ENCODE measurements at places on chromosomes 3 and 15. TPM values are rescaled to one million over a fixed set of nuclear protein-coding genes. Genes with fewer than 3 reads are reported as not detected.

- DNase-seq, result peak; percentile 56
Measured at GRCh38 chr3:107271787-107272387, 105.4 kb upstream of the CCDC54 start.

- DNase-seq, result peak; percentile 83
Measured at GRCh38 chr3:12224181-12225147, 64.4 kb upstream of the PPARG start.

GRCh38 chr3:65303431-65303830, 615.6 kb upstream of the ADAMTS9 start:
- peak; percentile 43 for DNase-seq

GRCh38 chr3:176097027-176097426, 1100.3 kb downstream of the TBL1XR1 start:
- no peak for DNase-seq

GRCh38 chr15:85274315-85275050, 105.9 kb upstream of the AKAP13 start:
- DNase-seq, result no peak

DNA sequence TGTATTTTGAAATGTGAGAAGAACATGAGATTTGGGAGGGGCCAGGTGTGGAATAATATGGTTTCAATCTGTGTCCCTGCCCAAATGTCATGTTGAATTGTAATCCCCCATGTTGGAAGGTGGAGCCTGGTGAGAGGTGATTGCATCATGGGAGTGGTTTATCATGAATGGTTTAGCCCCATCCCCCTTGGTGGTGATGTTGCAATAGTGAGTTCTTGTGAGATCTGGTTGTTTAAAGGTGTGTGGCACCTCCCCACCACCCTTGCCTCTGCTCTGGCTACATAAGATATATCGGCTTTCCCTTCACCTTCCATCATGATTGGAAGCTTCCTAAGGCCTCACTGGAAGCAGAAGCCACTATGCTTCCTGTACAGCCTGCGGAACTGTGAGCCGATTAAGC, 23.9 kb upstream of the TMEM108 start:
- DNase-seq, result peak; percentile 25

Gene GADL1
- total RNA-seq, result not detected

Measured in MCF 10A (cell line).